HuH-7.5 (cell line): ENCODE measurements at places on chromosomes 7 and 10.

DNA sequence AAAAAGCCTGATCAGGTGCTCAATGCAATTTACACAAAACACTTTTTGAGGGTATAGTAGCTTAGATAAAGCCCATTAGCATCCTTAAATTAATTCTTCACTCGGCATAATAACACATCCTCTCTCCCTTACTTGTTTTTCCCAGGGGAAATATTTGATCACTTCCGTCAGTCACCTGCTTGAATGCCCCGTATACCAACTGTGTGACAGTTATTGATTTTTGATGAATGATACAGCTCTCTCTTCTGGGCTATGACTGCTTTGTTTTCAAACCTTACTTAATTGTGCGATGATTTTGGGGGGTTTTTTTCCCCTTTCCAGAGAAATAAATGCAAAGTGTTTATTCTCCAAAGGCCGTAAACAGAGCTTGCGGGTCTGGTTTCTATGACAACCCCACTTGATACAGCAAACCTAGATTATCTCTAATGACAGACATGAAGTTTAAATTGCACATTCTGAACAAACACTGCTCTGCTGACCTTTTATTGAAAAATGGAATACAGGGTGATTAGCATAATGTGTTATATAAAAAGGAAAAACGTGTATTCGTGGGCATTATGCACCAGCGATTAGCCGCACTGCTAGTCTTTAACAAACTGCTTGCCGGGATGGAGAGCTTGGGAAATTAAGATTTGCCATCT, 78.4 kb upstream of the NANOS1 start:
- no peak for DNase-seq

DNA sequence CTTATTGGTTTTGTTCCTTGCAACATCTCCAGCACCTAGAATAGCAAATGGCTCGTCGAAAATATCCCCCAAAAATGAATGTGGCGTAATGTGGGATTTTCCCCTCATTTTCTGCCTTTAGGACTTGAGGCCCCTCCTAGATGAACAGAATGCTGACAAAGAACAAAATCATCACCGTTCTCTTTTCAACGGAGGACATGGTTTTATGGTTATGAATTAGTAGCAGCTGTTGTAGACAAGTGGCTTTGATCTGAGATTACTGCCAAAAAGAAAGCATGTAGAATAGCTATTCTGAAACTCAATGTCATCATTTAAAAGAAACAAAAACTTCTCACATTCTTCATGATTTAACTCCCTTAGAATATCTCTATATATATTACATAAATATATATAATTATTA, 17.2 kb upstream of the CALN1 start:
- DNase-seq, result no peak

DNA sequence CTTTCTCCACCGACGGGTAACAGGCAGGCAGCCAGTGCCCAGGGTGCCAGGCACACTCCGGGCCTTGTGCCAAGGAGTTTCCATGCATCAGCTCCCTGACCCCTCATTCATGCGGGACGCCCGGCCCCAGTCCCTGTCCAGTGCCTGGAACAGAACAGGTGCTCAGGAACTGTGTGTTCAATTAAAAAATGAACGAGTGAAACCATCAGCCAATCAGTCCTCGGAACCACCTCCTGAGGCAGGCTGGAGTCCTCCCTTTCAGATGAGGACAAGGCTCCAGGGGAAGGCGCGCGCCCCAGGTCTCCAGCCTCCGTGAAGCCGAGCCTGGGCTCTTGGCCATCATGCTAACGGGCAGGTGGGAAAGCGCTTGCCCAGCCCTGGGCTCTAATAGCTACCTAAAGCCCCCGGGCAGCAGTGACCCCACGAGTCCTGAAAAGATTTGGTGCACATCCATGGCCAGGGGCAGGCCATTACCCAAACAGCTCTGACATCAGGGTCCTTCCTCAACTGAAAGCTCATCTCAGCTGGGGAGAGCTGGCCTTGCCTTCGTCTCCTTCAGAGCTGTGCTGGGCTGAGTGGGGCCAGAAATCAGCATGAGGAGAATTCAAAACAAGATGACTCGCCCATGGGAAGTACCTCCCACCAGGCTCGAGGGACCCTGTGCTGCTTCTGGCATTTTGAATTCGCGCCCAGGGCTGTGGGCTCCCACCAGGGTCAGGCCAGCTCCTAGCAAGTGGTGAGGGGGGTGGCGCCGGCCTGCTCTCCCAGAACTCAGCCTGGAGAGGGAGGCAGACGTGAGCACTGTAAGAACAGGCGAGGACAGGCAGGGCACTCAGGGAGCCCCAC, 200.5 kb downstream of the MAD1L1 start:
- DNase-seq, result no peak

DNA sequence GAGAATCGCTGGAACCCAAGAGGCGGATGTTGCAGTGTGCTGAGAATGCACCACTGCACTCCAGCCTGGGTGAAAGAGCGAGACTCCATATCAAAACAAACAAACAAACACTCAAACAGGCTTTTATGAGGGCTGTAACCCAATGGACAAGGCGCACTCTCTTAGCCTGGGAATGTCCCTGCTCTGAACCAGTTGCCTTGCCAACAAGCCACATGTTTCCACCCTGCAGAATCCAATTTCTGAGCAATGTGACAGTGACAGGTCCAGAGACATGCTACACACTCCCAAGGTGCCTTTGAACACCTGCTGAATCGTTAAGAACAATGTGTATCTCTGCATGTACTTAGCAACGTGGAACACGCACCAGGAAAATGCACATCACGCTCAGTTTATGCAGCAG, 186.8 kb upstream of the AUTS2 start:
- no peak for DNase-seq

GRCh38 chr10:42987121-42987541, 89.7 kb upstream of the RET start:
- DNase-seq, result no peak

DNA sequence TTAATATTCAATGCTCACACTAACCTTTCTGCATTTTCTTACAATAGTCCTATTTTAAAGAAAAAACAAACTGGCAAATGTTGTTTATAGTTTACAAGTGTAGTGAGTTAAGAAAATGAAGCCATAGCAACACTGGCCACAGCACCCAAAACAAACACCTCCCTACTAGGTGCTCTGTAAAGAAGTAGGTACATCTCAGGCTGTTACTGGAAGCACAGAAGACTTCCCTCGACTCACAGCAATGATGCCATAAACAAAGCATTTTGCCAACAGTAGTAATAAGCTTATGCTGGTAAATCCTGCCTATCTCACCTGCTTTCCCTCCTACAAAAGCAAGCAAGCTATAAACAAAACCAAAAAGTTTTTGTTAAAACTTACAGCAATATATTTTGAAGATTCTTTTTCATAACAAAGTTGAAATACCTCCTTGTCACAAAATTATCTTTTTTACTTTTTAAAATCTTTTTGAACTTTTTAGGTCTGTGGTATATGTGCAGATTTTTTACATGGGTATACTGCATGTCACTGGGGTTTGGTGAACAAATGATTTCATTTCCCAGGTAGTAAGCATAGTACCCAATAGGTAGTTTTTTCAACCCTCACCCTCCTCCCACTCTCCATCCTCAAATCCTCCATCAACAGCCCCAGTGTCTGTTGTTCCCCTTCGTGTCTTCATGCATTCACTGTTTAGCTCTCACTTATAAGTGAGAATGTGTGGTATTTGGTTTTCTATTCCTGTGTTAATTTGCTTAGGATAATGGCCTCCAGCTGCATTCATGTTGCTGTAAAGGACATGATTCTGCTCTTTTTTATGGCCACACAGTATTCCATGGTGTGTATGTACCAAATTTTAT, 28.4 kb downstream of the COA1 start:
- no peak for DNase-seq

- DNase-seq, result no peak
Observed at GRCh38 chr10:132036887-132037675, 28.7 kb upstream of the JAKMIP3 start.

DNA sequence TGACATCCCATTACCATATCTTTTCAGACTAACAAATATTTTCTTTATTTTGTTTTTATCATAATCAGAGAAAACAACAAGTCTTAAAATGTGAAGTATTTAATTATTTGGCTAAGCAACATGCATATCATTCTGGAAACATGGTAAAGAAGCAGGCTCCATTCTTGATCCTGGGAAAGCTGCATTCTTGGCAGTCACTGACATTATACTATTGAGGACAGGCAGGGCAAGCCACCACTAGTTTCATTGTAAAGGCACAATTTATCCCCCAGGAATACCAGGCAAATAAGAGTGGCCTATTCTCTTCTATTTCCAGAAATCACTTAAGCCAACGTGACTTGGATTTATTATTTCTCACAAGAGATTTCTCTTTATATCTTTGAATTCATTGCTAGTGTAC, 153.8 kb upstream of the AKR1E2 start:
- DNase-seq, result no peak
